GM23248 (cell line): ENCODE measurements at places on chromosomes 1 and 21. TPM values are rescaled to one million over a fixed set of nuclear protein-coding genes. Genes with fewer than 3 reads are reported as not detected.

- no peak for DNase-seq
- no peaks in the 10 kb centered on the region for H3K4me1 ChIP-seq
- no peak overlapping the region for H3K4me3 ChIP-seq
- no peaks in the 10 kb centered on the region for H3K27me3 ChIP-seq
- H3K36me3 ChIP-seq, result no peaks in the 10 kb centered on the region
These were observed 7.5 kb upstream of the THEM4 start for GRCh38 chr1:151916726-151917370.

- no peak overlapping the region for H3K27ac ChIP-seq
- peaks cover 5% of the 10 kb centered on the region; the same call in 1 of the 2 replicates for H3K36me3 ChIP-seq
- no peak for DNase-seq
These were observed 45.8 kb downstream of the PKNOX1 start for GRCh38 chr21:43020177-43020576.

DNA sequence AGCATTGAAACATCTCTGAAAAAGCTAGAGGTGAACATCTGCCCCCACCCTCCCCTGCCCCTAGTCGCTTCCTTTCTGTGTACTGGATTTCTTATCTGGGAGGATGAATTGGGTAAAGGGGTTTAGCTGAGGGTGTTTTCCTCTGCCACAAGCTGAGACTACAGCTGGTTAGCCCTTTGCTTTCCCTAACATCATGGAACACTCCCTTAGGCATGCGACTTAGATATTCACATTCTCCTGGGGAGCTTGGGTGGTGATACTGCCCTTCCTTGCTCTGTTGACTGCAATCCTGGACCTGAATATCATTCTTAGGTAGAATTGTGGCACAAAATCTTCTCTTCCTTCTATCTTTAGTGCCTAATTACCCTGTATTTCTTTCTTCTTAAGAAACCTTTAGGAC lies 117.4 kb upstream of the KIAA0040 start:
- H3K27me3 ChIP-seq, result 0 out of 2 replicates have a peak, but pooled peaks cover 14% of the 10 kb centered on the region

HPDL gene
- total RNA-seq, result 3.7 TPM in 2 replicates
